Neuronal stem cell (in vitro differentiated cells): ENCODE measurements at places on chromosomes 7 and 10.

GRCh38 chr7:23787272-23787671, 77.3 kb downstream of the STK31 start:
- DNase-seq: no peak

DNA sequence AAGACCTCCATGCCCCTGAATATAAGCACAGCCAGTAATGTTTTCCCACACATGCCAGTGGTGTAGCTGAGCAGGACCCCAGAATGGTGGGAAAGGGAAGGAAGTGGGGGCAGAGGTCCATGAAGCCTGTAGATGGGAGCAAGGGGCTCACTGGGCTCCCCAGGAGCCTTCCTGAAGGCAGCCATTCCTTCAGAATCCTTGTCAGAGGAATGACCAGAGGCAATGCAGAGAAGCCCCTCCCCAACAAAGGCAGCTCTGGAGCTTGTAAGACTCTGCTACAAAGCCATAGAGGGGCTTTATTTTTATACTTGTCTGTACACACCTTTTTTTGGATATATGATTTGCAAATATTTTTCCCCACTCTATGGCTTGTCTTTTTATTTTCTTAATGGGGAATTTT, 165.0 kb upstream of the TCF7L2 start:
- DNase-seq: no peak

DNA sequence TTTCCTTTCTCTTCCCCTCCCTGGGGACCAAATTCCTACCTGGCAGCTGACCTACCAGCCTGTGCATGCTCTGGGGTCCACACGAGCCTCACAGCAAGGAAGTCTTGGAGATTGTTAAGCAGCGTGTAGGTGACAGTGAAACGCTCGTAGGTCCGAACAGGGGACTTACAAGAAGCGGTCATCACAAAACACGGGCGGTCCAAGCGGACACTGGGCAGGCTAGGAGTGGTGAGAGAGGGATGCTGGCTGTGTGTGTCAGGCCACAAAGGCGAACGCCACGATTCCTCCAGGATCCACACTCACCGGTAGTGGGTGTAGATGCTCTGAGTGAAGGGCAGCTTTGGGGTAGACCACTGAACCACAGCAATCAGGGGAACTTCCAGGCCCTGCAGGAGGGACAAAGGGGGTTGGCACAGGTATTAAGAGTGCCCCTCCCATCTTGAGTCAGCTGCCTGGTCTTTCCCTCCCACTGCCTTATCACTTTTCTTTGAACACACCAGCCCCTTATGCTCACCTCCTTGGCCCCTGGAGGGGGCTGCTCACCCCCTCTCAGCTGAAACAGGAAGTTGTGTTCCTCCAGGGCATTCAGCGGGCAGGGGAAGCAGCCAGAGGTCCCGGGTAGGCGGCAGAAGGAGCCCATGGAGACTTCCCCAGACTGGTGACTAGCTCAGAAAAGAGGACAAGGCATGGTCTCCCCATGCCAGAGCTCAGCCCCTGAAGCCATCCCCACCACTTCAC, 2.0 kb downstream of the TRAPPC14 start:
- no peak for DNase-seq

- DNase-seq: no peak
Observed at GRCh38 chr7:32219416-32219815, 149.2 kb upstream of the PDE1C start.

DNA sequence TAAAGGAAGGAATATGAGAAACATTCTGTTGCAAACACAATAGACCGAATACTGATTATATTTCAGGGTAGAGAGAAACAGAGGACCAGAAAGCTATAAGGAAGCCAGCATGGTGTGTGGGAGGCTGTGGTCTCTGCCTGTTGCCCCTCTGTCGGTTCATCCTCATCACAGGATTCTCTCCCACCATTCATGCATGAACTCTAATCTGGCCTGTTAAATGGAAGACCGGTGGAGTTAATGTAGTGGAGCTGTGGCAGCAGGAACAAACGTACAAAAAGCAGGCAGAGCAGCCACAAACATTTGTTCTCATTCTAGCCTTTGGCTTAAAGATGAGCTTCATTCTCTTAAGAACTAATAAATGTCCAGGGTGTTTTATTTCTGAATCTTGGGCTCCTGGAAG, 902.4 kb downstream of the LRMDA start:
- no peak for DNase-seq

- no peak for DNase-seq
Observed at GRCh38 chr7:84042110-84042539, 152.5 kb downstream of the SEMA3A start.

DNA sequence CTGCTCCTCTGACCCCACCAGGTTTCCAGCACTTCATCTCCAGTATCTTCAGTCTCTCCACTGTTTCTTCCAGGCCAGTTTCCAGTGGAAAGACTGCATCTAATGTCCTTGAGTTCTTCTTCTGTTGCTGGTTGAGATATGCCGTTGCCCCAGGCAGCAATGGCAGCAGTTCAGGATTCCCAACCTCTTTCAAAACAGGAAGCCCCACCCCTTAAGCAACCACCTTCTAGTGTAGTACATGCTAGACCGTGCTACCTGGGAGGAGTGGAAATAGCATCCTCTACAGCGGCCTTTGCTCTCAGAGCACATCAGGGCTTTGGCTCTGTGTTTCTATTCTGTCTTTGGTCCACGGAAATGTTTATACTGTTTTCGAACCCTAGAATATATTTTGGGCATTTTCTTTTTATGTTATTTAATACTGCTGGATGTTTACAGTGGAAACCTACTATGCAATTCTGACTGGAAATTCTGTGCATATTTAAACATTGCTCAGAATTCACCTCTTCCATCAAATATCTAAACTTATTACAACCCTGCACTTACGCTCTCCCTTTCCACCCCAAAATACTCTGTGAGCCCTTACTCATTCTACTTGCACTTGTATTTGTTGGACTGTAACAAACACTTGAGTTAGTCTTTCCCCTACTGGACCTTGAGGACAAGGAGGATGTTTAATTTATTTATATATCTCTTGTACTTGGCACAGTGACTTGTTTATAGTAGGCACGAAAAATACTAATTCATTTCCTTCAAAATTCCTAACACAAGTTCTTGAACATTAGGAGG, 8.5 kb upstream of the BPGM start:
- no peak for DNase-seq

DNA sequence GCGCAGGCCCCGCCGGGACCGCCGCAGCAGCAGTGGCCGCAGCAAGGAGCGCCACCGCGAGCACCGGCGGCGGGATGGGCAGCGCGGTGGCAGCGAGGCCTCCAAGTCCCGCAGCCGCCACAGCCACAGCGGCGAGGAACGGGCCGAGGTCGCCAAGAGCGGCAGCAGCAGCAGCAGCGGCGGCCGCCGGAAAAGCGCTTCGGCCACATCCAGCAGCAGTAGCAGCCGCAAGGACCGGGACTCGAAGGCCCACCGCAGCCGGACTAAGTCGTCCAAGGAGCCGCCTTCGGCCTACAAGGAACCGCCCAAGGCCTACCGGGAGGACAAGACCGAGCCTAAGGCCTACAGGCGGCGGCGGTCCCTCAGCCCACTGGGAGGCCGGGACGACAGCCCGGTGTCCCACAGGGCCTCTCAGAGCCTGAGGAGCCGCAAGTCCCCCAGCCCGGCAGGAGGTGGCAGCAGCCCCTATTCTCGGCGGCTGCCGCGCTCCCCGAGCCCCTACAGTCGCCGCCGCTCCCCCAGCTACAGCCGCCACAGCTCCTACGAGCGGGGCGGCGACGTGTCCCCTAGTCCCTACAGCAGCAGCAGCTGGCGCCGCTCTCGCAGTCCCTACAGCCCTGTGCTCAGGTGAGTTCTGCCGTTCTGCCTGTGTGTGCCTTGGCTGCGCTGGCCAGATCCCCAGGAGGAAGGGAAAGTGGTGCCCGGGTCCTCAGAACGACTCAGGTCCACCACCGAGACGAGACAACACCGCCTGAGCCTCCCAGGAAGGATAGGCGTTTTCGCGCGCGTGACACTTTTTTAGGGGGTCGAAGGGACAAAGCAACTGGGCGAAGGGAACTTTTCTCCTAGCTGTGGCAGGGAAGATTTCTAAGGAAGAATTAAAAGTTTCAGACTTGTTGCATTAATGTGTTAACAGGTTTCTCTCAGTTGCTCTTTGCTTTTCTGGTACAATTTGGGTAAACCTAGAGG, 1.5 kb downstream of the CDK13 start:
- peak; percentile 62 for DNase-seq

DNA sequence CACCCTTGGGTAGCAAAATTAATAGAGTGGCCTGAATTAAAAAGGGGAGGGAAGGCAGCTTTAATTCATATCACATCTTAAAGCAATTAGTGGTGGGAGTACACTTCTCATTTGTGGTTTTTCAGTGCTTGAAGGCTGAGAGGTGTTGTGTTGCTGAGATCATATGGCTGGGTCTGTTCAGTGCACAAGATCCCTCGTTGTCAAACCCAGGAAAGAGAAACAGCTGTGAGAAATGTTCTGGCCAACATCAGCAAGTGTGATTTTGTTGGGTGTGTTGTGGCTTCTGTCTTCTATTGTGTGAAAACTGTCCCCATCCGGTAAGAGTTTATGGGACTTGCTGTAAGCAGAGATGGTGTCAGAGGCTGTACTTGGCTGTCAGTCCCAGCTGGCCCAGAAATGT, 197.9 kb upstream of the BMPER start:
- no peak for DNase-seq
